ENCODE measurements at places on chromosomes 5 and 9.

GRCh38 chr5:81183811-81184748, 49.0 kb upstream of the CKMT2 start:
- no peak for DNase-seq

DNA sequence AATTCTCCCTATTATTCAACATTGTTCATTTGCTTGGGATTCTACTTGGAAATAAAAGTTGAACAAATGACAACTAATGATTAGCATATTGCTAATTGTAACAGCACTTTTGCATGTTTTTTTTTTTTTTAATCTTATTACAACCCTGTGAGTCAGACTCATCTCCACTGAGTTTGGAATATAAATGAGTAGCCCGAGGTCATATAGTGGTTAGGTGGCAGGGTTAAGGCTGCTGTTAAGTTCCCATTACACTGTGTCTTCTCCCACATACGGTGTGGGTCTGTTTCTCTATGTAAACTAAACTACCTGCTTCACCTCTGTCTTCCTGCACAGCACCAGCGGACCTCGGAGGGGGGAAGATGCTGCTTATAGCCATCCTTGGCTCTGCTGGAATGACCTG, 92.4 kb downstream of the EQTN start:
- DNase-seq: no peak

GRCh38 chr5:103217101-103217500, 41.5 kb upstream of the MACIR start:
- DNase-seq: no peak

- DNase-seq: no peak
These were observed 1.7 kb upstream of the ACTL7A start for GRCh38 chr9:108860354-108860753.

DNA sequence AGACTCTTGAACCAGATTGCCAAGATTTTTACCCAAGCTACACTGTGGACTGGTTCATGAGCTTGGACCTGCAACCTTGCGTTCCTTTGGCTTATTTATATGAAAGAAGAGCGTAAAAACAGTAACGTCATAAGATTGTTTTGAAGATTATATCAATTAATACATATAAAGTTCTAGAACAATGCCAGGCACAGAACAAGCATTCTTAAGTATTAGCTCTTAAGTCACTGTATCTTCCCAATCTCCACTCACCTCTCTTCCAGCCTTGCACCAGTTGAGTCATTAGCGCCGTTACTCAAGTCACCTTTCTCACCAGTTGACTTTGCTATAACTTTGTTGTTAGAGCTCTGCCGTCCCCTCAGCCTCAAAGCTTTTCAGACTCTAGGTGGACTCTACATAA, 415.7 kb downstream of the PLK2 start:
- DNase-seq: no peak

DNA sequence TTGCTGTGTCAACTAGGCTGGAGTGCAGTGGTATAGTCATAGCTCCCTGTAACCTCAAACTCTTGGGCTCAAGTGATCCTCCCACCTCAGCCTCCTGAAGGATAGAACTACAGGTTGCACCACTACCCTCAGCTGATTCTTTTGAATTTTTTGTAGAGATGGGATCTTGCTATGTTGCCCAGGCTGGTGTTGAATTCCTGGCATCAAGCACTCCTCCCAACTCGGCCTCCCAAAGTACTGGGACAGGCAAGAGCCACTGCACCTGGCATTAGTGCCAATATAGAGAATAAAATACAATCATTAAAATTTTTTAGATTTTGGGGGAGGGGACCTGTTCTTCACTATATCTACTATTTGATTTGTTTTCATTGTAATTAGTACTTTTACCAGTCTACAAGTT, 15.4 kb downstream of the PPIP5K2 start:
- DNase-seq: no peak

DNA sequence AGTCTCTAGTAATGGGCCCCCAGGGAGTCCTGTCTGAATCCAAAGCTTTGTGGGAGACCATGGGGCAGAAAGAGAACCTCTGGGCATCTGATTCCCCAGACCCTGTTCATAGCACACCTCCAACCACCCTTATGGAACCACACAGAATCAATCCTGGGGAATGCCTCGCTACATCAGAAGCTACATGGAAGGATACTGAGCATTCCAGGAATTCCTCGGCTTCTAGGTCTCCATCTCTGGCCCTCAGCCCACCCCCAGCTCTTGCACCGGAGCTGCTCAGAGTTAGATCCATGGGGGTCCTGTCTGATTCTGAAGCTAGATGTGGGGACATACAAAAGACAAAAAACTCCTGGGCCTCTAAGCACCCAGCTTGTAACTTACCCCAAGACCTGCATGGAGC, 28.4 kb downstream of the VCP start:
- DNase-seq: no peak

GRCh38 chr9:29773676-29774075, 2200.4 kb upstream of the C9orf72 start:
- DNase-seq: no peak

Data from SHP77 treated with DMSO at 0.1 percent for 48 hours (cell line).